Endothelial cell of umbilical vein (primary cell): ENCODE measurements at places on chromosomes 12 and 14. TPM values are rescaled to one million over a fixed set of nuclear protein-coding genes. Genes with fewer than 3 reads are reported as not detected.

GRCh38 chr12:120854804-120855203, 49.4 kb downstream of the SPPL3 start:
- H3K36me3 ChIP-seq = no peaks in the 10 kb centered on the region
- no peak overlapping the region for H3K4me3 ChIP-seq
- H3K27me3 ChIP-seq = no peaks in the 10 kb centered on the region
- no peak overlapping the region for H3K27ac ChIP-seq
- no peak for DNase-seq

DNA sequence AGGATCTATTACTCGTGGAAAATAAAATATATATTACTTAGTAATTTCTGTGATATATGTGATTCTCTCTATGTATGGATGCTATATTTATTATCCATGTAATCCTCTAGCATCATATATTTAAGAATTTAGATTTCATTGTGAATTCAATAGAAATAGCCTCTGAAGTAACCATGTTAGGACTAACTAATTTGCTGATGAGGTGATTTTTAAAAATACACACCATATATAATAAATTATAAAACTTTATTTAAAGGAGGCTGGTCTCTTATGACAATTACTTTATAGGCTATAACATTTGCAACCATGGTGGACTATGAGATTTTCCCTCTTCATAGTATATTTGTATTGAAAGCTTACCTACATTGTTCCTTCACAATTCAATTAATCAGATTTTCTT, 424.9 kb upstream of the MGAT4C start:
- H3K27me3 ChIP-seq = no peaks in the 10 kb centered on the region
- no peak overlapping the region for H3K4me3 ChIP-seq
- no peak for DNase-seq
- H3K4me1 ChIP-seq = no peaks in the 10 kb centered on the region

- H3K36me3 ChIP-seq = no peaks in the 10 kb centered on the region
- no peak overlapping the region for H3K4me3 ChIP-seq
- no peak for DNase-seq
- no peak overlapping the region for H3K27ac ChIP-seq
- no peaks in the 10 kb centered on the region for H3K27me3 ChIP-seq
- H3K4me1 ChIP-seq = peaks cover 46% of the 10 kb centered on the region
Observed at GRCh38 chr14:101071493-101071906, 168.0 kb upstream of the RTL1 start.

- no peak for DNase-seq
- H3K4me1 ChIP-seq = no peaks in the 10 kb centered on the region
Observed at GRCh38 chr12:67280088-67280487, 10.9 kb downstream of the CAND1 start.

- H3K4me1 ChIP-seq = no peaks in the 10 kb centered on the region
- no peak overlapping the region for H3K27ac ChIP-seq
- H3K4me3 ChIP-seq = no peak overlapping the region
- no peaks in the 10 kb centered on the region for H3K36me3 ChIP-seq
- DNase-seq = no peak
Observed at GRCh38 chr14:79093531-79093930, 923.4 kb downstream of the NRXN3 start.

- H3K27me3 ChIP-seq = no peaks in the 10 kb centered on the region
- no peak overlapping the region for H3K4me3 ChIP-seq
- H3K27ac ChIP-seq = no peak overlapping the region
- no peaks in the 10 kb centered on the region for H3K4me1 ChIP-seq
- no peaks in the 10 kb centered on the region for H3K36me3 ChIP-seq
Observed at GRCh38 chr14:39733741-39734140, 301.5 kb upstream of the FBXO33 start.

DNA sequence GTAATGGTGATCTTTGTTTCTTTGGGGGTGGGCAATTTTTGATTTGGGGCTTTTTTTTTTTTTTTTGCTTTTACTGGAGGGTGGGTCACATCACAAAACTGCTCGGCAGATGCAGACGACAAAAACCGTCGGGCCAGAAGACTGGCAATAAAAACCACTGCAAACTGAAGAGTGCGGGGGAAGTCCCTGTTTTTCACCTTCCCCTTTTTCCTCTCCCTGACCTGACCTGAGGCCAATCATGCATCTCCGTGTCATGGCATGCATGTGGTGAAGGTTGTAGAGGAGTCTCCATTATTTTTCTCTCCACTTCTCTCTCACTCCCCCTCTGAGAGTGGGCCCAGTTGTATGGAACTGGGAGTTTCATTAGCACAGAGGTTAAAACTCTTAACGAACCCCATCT, 57.5 kb downstream of the AP5M1 start:
- no peaks in the 10 kb centered on the region for H3K36me3 ChIP-seq
- H3K4me1 ChIP-seq = no peaks in the 10 kb centered on the region
- H3K27me3 ChIP-seq = peaks cover 10% of the 10 kb centered on the region
- no peak for DNase-seq
- no peak overlapping the region for H3K27ac ChIP-seq

DNA sequence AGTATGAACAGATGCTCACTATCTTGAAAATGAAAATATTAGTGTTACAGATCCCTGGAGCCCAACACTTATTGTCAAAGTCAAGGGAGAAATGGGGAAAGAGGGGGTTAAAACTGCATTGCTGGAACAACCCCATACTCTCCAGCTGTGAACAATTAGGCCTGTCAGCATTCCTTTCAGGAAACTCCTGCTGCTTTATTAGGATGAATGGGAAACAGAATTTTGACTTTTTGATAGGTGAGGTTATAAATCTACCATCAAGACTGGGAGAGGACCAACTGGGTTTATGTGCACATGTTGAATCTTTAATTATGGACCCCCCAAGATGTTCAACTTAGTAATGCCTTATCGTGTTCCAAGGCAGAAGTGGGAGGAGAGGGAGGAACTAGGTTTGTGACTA, 85.0 kb downstream of the TMTC1 start:
- H3K36me3 ChIP-seq = no peaks in the 10 kb centered on the region
- H3K4me1 ChIP-seq = no peaks in the 10 kb centered on the region
- H3K4me3 ChIP-seq = no peak overlapping the region
- no peaks in the 10 kb centered on the region for H3K27me3 ChIP-seq
- no peak for DNase-seq

GRCh38 chr12:123948796-123949769, 23.5 kb downstream of the CCDC92 start:
- no peak overlapping the region for H3K27ac ChIP-seq
- DNase-seq = no peak
- H3K36me3 ChIP-seq = no peaks in the 10 kb centered on the region
- no peak overlapping the region for H3K4me3 ChIP-seq
- H3K4me1 ChIP-seq = peaks cover 18% of the 10 kb centered on the region
- no peaks in the 10 kb centered on the region for H3K27me3 ChIP-seq

DNA sequence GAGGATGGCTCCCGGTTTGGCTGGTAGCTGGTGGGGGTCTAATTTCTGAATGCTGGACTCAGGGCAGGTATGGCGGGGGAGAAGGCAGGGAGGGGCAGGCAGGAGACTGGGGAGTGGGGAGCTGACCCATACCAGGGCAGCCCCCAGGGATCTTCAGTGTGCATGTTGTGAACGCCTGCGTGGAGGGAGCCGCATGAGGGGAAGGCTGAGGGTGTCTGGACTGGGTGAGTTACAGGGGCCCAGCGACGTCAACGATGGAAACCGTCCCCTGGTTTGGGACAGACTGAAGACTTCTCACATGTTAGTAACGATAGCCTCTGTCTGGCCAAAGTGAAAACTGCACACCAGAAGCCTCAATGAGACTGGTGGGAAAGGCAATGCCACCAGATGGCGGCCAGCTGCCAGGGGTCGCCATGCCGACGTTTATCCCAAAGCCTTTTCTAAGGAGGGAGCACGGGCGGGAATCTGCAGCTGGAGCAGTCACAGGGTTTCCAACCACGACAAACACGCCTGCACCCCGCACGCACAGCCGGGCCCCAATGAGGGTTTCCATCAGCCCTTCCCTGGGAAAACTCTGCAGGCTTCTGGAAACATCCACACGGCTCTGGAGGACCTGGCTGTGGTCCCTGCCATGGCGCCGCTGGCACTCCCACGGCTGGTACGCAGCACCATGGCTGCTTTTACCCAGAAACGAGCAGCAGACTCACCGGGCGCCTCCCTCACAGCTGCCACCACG, 14.0 kb downstream of the PGAM5 start:
- H3K36me3 ChIP-seq = peaks cover 45% of the 10 kb centered on the region
- no peaks in the 10 kb centered on the region for H3K4me1 ChIP-seq
- no peak overlapping the region for H3K27ac ChIP-seq
- DNase-seq = no peak

- H3K4me1 ChIP-seq = no peaks in the 10 kb centered on the region
- H3K4me3 ChIP-seq = no peak overlapping the region
Observed at GRCh38 chr12:63068857-63069442, 82.1 kb downstream of the AVPR1A start.

- peak; percentile 84 for DNase-seq
- H3K27me3 ChIP-seq = no peaks in the 10 kb centered on the region
Observed at GRCh38 chr12:11822081-11822834, 172.8 kb downstream of the ETV6 start.

DNA sequence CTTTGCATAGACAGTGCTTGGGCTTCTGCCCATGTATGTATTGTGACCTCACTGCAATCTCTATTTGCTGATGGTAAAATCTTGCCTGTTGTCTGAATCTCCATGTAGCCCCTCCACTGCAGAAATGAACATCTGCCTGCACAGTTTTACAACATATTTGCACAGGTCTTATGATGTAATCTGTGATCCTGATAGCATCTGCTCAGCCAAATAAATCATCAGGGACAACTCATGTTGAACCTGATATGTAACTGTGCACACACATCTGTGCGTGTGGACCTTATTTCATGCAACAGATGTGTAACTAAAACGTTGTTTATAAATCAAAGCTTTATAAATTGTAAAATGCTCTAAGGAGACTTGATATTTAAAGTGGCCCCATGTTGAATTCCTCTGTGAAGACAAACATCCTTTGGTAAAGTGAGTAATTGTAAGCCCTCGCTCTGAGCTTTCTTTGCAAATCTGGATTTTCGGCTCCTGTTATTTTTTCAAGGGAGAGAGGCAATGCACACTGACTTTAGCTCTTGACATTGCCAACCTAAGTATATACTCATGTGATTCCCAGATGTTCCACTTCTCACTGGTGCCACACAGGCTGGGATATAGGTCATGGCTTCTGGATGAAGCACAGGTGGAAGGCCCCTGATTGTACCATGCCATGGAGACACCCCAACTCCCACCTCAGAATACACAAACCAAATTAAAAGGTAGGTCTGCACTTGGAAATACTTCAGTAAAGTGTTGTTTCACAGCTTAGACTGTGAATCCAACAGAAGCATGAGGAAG, 371.3 kb downstream of the GRIN2B start:
- no peaks in the 10 kb centered on the region for H3K36me3 ChIP-seq
- H3K27me3 ChIP-seq = no peaks in the 10 kb centered on the region
- no peak overlapping the region for H3K27ac ChIP-seq
- no peak overlapping the region for H3K4me3 ChIP-seq

- no peak overlapping the region for H3K27ac ChIP-seq
- no peak overlapping the region for H3K4me3 ChIP-seq
- no peaks in the 10 kb centered on the region for H3K27me3 ChIP-seq
- DNase-seq = no peak
- peaks cover 13% of the 10 kb centered on the region for H3K4me1 ChIP-seq
Observed at GRCh38 chr12:26319511-26319910, 124.1 kb downstream of the SSPN start.

GRCh38 chr12:60278209-60278608, 682.4 kb downstream of the SLC16A7 start:
- no peaks in the 10 kb centered on the region for H3K27me3 ChIP-seq

DNA sequence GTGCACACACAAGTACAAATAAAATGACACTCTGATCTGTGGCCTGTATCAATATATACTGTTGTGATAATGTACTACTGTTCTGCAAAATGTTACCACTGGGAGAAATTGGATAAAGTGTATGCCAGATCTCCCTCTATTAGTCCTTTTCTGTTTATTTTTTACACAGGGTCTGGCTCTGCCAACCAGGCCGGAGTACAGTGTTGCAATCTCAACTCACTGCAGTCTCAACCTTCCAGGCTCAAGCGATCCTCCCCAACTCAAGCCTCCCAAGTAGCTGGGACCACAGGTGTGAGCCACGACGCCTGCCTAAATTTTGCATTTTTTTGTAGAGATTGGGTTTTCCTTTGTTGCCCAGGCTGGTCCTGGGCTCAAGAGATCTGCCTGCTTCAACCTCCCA, 1.9 kb downstream of the NT5DC3 start:
- H3K4me3 ChIP-seq = no peak overlapping the region
- H3K4me1 ChIP-seq = peaks cover 11% of the 10 kb centered on the region
- H3K36me3 ChIP-seq = no peaks in the 10 kb centered on the region
- H3K27me3 ChIP-seq = no peaks in the 10 kb centered on the region

GRCh38 chr12:29317556-29318363, 63.2 kb downstream of the ERGIC2 start:
- H3K27ac ChIP-seq = no peak overlapping the region
- no peaks in the 10 kb centered on the region for H3K27me3 ChIP-seq
- H3K4me3 ChIP-seq = no peak overlapping the region
- DNase-seq = peak; percentile 72
- H3K36me3 ChIP-seq = peaks cover 4% of the 10 kb centered on the region
- peaks cover 17% of the 10 kb centered on the region for H3K4me1 ChIP-seq

FAM186B gene
- total RNA-seq = 0.21 and 0.33 TPM in 2 replicates

LRCOL1 gene
- 1.2 TPM in 1 of 2 replicates, not detected in the other for total RNA-seq

CARMIL3 gene
- not detected in 2 replicates for total RNA-seq

SYNDIG1L gene
- not detected in 2 replicates for total RNA-seq

KLRK1 gene
- total RNA-seq = not detected in 2 replicates

NRDE2 gene
- 22.1 and 22.5 TPM in 2 replicates for total RNA-seq

HOXC9 gene
- total RNA-seq = 0.21 and 0.40 TPM in 2 replicates

KCNC2 gene
- total RNA-seq = not detected in 2 replicates

EPS8 gene
- 11.9 and 12.1 TPM in 2 replicates for total RNA-seq

NELL2 gene
- total RNA-seq = 0.49 and 0.62 TPM in 2 replicates

EPYC gene
- not detected in 2 replicates for total RNA-seq

EIF2S3B gene
- total RNA-seq = 0.44 and 0.55 TPM in 2 replicates

KRT78 gene
- total RNA-seq = not detected in 2 replicates
